Suppressor macrophage treated with lipopolysaccharide for 1 hour (primary cell): ENCODE measurements at places on chromosomes 5 and 9.

- no peak for DNase-seq
Observed at GRCh38 chr5:107952450-107952849, 281.7 kb upstream of the EFNA5 start.

GRCh38 chr9:124505006-124505900 lies 1.9 kb downstream of the NR5A1 start:
- no peak for DNase-seq

DNA sequence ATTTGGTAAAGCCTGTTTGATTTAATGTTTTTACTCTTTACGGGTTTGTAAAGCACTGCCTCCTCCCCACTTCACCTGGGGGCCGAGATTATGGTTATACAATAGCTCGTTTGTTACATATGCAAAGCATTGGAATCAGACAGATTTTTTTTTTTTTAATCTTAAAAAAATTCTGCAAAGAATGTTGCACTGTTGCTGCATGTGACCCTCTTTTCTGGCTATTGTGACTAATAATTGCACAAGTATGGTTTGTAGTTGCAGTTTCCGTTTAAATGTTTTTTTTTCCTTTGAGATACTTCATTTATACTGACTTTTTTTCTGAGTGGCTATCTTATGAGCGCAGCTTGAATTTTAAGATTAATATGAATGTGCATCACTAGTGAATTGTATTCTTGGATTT lies 165.3 kb downstream of the KDM4C start:
- DNase-seq = peak; percentile 61

DNA sequence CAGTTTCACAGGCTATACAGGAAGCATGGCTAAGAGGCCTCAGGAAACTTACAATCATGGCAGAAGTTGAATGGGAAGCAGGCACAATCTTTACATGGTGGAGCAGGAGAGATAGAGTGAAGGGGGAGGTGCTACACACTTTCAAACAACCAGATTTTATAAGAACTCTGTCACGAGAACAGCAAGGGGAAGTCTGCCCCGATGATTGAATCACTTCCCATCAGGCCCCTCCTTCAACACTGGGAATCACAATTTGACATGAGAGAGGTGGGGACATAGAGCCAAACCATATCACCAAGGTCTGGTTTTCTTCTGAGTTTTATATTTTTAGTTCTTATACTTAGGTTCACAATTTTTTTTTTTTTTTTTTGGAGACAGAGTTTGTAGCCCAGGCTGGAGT lies 16.1 kb downstream of the ZCCHC9 start:
- DNase-seq = peak; percentile 42

- no peak for DNase-seq
Observed at GRCh38 chr5:80988419-80988935, 28.3 kb downstream of the RASGRF2 start.

DNA sequence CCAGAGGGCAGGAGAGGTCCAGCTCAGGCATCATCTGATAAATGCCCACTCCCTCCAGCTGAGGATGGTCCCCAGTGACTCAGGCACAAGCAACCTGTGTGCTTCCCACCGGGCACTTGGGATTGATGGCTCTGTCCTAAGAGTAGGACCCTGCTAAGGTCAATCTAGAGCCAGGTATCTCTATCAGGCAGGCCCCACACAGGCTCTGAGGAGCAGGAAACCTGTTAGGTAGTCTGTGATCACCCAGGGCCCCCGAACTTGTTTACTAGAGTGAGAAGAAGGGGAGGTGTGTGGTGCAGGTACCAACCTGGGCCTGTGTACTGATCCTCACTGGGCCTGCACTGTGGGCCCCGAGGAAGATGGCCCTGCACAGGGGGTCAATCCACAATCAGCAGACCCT lies 119.6 kb upstream of the FSTL4 start:
- DNase-seq = no peak

- no peak for DNase-seq
Observed at GRCh38 chr5:133814152-133814551, 154.3 kb downstream of the C5orf15 start.

DNA sequence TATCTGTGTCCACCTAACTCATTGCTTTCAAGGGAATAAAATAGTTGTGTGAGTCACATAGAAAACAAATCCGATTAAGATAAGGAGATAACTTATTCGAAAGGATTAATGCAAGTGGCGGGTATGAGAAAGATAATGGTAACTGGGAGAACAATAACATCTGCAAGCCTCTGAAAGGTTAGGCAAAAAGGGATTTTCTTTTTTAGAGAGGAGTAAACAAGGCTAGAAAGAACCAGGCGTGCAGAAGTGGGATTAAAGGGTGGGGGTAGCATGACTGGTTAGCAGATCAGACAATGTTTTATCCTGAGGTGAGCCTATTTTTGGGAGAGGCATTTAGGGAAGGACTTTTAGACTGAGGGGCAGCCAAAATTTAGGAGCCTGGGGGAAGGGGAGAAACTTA lies 34.7 kb upstream of the JMY start:
- no peak for DNase-seq

DNA sequence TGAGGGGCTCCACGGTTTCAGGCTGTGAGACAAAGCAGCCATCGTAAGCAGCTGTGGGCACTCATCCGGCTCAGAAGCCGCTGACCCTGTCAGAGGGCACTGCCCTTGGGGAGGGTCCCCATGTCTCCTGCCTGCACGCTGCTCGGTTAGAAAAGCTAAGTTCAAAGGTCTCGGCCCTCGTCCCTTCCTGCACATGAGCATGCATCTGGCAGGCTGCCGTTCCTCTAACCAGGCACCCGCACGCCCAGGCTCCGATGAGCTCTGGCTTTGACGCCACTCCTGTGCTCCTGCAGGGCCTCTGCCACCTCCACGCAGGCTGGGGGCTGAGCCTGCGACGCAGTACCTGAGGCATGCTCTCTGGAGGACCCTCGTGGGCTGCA lies 51.3 kb downstream of the NKD2 start:
- no peak for DNase-seq

DNA sequence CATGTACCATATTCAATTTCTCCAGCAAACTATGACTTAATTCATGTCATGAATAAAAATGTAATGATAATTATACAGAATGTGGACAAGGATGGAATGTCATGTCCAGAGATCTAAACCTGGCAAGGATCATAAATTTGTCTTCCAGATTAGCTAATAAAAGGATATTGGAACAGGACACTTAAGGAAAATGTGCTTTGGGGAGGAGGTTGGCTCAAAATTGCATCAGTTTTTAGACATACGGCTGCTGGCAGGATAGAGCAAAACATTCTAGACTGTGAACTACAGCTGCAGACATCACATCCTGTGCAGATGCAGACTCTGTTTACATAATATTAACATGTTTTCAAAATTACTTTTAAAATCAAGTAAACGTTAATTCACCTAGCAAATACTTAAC lies 248.4 kb downstream of the TLR4 start:
- DNase-seq = no peak

DNA sequence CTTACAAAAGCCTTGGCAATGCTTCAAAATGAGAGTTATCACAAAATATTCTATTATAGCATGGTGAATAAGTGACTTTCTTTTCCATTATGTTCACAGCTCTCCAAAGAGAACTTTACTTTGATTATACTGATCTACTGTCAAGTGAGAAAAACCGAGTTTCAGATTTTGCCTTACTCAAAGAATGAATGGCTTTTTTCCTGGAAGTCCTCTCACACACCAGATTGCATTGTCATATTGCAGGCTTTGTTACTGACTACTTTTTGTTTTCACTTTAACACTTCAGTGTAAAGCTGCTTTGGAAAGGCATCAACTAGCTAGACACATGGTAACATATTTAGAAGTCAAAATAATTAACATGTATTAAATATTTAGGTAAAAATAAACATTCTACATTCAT lies 765.2 kb upstream of the NUDT12 start:
- DNase-seq = no peak

DNA sequence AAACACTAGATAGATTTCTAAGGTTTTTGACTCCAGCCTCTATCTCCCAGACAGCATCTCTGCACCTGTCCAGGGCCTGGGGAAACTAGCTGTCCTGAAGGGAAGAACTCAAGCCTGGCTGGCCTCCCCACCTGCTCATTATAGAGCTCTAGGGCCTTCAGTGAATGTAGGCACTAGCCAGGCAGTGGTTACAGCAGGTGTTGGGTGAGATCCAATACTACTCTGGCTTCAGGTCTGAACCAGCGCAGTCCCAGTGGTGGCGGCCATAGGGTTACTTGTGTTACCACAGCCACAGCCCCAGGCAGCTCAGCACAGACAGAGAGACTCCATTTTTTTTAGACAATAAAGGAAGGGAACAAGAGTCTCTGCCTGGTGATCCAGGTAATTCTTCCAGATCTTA lies 449.2 kb downstream of the IRX1 start:
- DNase-seq = no peak

DNA sequence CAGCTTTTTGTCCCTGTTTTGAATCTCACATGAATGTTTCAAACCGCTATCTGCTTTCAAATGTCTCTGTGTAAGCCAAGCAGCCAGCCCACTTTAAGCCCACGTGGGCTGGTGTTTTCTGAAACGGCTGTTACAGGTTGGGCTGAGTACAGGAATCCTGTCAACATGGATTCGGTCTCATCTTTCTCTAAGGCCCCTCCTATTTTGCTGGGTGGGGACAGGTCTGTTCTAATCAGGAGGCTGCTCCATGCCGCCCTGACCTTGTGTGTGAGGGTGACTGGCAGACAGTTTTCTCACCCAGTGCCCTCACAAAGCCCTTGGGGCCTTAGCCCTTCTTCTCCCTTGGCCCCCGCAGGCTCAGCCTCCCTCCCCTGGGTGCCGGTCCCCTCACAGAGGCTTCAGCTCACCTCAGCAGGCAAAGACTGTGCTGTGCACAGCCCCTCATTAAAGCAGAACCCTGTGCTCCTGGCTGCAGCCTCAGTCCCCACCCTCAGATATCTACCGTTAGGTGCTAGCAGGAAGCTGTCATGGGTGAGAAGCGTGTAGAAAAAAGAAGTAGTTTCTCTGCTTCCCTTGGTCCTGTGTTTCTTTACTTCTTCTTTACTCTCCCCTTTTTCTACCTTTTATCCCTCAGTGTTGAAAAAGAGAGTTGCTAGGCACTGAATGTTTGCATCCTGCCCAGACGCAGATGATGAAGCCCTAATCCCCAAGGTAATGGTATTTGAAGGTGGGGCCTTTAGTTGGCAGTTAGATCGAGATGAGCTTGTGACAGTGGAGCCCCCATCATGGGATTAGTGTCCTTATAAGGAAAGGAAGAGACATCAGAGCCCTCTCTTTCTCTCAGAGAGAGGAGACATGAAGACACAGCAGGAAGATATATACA lies 205.7 kb downstream of the ADAMTS12 start:
- DNase-seq = no peak

DNA sequence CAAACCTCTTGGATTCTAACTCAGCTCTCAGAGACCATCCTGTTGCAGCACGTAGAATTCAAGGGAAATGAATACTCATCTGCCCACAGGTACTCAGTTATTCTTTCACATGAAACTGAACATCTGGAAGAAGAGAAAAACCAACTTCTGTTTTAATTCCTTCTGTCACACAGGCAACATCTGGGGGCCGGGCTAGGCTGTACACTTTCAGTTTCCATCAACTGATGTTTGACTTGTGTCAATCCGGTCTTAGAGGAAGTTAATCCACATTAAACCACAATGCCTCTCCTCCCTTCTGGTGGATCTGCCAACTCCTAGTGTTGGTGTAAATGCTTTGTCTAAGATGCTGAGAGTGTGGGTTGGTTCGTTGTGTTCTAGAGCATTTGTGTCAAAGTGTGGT lies 17.6 kb downstream of the DMRT3 start:
- peak; percentile 72 for DNase-seq

- DNase-seq = no peak
Observed at GRCh38 chr9:97374811-97375210, 37.1 kb upstream of the TDRD7 start.

- no peak for DNase-seq
Observed at GRCh38 chr5:180283026-180283615, 8.8 kb downstream of the MAPK9 start.

DNA sequence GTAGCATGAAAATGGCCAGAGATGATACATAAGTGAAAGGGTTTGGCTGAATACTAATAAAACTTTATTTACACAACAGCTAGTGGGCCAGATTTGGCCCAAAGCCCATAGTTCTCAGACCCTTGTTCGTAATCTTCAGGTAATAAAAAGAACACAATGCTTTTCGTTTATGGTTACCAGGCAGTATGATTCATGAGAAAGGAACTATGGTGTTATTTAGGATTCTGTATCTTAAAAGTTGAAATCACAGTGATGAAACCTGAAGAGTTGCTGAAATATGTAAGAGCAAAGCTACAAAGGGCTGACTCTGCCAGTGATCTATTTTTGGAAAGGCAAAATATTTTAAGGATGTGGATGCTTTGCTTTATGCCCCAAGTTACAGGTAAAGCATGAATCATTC lies 192.7 kb downstream of the SMC2 start:
- DNase-seq = no peak

DNA sequence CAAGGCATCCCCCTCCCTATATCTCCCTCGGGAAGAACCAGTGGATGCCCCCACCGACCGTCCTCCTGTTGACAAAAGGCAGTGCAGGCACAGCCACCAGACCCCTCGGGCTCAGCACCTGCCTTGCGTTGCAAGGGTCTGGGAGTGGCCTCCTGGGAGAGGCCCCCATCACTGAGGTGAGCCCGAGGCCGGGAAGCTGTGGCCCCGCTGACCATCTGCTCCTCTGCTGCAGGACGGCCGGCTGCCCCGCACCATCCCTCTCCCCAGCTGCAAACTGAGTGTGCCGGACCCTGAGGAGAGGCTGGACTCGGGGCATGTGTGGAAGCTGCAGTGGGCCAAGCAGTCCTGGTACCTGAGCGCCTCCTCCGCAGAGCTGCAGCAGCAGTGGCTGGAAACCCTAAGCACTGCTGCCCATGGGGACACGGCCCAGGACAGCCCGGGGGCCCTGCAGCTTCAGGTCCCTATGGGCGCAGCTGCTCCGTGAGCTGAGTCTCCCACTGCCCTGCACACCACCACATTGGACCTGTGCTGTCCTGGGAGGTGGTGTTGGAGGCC lies 23.3 kb upstream of the SUSD3 start:
- no peak for DNase-seq

GRCh38 chr9:107243742-107244141 lies 39.3 kb upstream of the RAD23B start:
- DNase-seq = no peak

DNA sequence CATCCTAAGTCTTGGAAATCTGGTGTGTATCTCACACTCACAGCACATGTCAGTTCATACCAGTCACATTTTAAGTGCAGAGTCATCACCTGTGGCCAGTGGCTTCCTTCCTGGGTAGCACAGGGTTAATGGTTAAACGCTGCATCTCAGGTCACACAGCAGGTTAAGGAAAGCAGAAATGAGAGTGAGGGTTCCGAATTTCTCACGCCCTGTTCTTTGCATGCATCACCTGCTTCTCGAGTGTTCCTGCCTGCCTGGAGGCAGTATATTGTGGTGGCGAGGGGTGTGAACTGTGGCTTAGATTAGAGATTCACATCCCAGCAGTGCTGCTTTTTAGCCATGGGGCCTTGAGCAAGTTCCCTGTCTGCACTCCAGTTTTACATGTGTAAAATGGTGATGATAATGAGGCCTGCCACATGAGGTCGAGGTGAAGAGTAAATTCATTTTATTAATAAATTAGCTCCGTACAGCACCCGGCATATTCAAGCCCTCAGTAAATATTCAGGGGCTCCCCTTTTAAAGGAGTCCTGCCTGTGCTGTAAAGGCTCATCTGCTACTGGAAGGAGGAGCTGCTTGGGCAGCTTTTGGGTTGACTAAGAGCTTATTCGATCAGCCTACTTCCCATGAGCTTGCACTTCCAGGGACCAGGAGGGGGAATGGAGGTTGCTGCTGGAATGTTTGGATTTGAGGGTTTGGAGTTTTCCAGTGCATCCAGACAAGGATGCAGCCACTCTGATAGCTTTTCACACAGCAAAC lies 61.1 kb upstream of the SAP30L start:
- DNase-seq = no peak

- DNase-seq = peak; percentile 77
Observed at GRCh38 chr5:151772846-151773561, 1.2 kb downstream of the G3BP1 start.
